Mesenchymal stem cell (in vitro differentiated cells and primary cell): ENCODE measurements at places on chromosomes 6 and 20.

DNA sequence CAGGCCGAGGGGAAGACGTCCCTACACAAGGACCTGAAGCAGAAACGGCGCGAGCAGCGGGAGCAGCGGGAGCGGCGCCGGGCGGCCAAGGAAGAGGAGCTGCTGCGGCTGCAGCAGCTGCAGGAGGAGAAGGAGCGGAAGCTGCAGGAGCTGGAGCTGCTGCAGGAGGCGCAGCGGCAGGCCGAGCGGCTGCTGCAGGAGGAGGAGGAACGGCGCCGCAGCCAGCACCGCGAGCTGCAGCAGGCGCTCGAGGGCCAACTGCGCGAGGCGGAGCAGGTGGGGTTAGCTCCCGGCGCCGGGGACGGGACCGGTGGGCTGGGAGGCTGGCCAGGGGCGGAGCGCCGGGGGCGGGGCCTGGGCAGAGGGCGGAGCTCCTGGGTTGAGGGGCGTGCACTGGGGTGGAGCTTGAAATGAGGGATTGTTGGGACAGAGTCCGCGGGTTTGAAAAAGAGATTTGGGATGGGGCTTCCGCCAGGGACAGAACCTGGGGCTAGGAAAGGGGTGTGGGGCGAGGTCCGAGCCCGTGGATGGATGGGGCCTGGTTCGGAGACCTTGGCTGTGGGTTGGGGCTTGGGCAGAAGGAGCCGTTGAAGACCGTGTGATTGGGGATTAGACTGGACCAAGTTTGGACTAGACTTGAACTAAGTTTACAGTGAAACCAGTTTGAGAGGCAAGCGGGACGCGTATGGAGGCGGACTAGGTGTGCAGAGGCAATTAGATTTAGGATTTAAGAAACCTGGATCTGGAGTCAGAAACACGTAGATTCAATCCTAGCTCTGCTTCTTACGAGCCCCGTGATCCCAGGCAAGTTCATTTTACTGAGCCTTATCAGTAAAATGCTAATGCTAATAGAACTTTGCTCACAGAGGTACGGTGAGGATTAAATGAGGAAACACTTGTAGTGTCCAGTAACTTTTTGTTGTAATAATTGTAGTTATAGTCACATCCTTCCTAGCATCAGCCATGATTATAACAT lies 20.9 kb downstream of the DEF6 start:
- DNase-seq, result peak; percentile 79

DNA sequence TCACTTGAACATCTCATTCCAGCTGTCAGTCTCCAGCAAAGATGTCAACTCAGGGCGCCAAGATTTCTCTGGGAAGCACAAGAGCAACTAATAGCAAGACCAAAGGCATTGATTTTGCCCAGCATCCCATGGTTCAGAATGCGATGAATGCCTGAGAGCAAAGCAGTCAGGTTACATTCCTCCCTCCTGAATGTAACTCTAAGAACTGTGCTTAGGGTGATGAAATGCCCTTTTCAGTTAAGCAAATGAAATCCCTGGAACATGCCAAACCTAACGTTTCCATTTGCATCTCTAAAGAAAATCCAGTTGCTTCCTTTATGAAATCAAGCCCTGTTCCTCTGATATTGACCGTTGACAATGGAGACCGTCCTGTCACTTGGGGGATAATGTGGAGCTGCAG lies 224.0 kb upstream of the PLN start:
- DNase-seq, result no peak

DNA sequence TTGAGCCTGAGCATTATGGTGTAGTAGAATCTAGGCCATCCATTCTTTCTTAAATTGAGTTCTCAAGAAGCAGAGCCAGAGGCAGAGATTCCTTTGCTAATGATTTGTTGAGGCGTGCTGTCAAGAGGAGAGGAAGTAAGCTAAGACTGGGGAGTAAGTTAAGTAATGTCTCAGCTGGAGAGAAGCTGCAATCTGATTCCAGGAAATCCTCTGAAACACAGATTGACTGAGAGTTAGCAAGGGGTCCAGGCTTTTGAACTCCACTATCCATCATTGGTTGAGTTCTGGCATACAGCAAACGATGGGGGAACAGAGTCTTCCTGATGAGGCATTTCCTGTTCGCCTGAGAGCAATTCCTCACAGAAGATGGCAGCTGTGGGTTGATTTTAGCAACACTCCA lies 207.4 kb upstream of the RAB32 start:
- DNase-seq, result peak; percentile 12

DNA sequence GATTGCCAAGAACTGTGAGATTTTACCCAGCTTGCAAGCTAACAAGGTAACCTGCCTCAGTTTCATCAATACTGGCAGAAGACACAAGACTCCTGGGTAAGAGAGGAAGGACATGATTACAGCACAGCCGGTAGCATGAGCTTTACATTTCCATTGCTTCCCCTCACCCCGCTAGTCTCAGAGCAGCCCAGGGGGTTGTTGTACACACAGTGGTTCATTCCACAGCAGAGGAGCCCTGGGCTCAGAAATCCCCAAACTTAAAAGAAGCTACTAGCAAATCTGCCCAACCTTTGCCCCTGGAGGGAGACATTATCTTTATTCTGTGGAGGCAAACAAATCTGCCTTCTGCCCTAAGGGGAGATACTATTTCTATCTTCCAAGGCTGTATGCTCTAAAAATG lies 17.1 kb upstream of the MTHFD1L start:
- no peak for DNase-seq

GRCh38 chr6:67558985-67559384 lies 1076.1 kb upstream of the ADGRB3 start:
- no peak for DNase-seq

GRCh38 chr6:82015043-82015442 lies 232.5 kb downstream of the IBTK start:
- DNase-seq, result peak; percentile 17

DNA sequence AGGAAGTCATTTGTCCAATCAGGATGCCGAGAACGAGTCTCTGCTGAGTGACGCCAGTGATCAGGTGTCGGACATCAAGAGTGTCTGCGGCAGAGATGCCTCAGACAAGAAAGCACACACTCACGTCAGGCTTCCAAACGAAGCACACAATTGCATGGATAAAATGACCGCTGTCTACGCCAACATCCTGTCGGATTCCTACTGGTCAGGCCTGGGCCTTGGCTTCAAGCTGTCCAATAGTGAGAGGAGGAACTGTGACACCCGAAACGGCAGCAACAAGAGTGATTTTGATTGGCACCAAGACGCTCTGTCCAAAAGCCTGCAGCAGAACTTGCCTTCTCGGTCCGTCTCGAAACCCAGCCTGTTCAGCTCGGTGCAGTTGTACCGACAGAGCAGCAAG lies 281.5 kb downstream of the TSHZ2 start:
- no peak for DNase-seq

DNA sequence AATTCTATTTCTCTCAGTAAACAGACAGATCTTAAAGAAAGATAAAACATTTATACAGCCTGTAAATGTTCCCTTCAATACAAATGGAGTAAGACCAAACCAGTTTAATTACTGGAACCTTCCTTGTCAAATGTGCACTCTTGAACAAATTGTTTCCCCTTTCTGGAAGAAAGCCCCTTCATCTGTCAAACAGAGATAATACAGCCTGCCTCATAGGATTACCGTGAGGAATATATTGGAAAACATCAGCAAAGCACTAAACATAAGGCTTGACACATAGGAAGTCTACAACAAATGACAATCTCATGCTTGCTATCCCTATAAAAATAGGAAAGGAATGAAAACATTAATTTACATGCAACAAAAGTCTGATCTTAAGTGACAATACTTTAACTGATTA lies 173.8 kb downstream of the PTPRK start:
- no peak for DNase-seq
